Stimulated activated CD4-positive, alpha-beta T cell treated with anti-CD3 and anti-CD28 coated beads, Interleukin-15, amount 100 ng/mL, for 24 hours (primary cell): ENCODE measurements at places on chromosomes 5 and 9.

DNA sequence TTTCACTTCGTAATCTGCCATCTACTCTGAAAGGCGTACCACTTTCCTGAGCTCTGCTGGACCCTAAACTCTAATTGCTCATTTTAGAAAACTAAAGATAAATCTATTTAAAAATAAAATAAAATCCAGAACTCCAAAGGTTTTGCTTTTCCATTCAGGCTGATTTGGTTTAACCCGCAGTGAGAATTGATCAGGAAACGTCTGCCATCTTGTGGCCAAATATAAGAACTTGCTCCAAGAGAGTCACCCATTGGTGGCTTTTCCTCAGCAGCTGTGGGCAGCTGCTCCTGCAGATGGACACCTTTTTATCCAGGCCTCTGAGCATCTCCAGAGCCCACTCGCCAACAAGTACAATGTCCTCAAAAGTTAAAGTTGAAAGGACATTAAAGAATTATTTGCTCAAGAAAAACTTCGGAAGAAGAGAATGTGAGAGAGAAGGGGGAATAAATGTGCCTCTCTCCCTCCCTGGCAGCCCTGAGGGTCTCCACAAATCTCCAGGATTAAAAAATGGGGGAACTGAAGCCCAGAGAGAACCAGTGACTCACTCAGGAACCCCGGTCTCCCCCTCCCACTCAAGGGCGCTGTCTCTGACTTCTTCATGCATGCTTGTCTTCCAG, 4.1 kb downstream of the SAXO1 start:
- peak; percentile 36 for DNase-seq

DNA sequence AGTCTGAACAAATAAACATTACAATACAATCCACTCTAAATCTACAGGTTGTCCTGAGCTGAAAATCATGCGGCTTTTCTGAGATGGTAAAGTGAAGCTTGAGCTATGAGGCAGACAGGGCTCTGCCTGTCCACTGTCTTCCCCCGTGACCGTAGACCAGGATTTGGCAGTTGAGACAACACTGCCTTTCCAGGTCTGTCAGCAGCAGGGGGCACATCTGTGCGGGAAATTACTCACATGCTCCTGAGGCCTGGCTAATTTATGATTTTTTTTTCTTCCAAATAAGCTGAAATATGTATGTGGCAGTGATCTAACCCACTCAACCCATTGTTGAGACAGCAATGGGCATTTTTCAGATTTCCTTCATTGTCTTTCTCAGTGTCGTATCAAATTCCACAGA, 307.9 kb downstream of the FBXL7 start:
- no peak for DNase-seq

- DNase-seq: no peak
Observed at GRCh38 chr5:152151940-152152339, 227.3 kb upstream of the GLRA1 start.

GRCh38 chr5:165127941-165128340, 1622.5 kb downstream of the MAT2B start:
- DNase-seq: no peak

GRCh38 chr5:93126634-93127033, 454.4 kb downstream of the NR2F1-AS1 start:
- DNase-seq: no peak

DNA sequence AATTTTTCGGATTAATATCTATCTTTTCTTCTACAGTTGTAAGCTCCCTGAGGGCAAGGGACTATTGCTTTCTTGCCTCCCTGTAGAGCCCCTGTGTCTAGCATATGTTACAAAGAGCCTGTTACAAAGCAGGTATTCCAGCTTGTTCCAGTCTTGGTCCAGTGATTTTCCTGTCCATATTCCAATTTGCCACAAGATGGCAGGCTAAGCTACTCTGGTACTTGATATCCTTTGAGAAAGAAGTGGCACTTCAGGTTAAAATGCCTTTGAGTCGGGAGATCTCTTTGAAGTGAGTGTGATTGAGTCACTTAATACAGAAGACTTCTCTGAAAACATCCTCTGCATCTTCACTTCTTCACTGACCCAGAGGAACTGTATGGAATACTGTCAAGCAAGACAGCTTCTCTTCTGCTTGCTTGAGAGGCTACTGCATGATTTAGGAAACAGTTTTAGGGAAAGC, 24.5 kb downstream of the CAVIN4 start:
- DNase-seq: no peak

DNA sequence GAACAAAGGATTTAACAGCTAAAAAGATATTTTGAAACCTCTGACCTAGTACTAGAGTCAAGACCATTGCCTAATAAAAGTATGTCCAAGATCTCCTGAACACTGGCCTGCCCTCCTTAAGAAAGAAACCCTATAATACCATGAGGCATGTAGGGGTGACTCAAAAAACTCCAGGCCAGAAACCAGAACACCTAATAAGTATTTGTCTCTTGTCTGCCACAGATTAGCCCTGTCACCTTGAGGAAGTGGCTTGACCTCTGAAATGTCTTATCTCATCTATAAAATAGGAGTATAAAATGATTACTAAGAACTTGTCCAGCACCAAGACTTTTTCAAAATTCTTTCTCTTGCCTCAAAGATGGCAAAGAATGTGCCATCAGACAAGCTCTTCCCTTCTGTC, 125.5 kb upstream of the RASGRF2 start:
- no peak for DNase-seq

GRCh38 chr5:39189292-39189955, 29.9 kb downstream of the FYB1 start:
- no peak for DNase-seq
